Neural crest cell (in vitro differentiated cells): ENCODE measurements at places on chromosomes 5 and 9. TPM values are rescaled to one million over a fixed set of nuclear protein-coding genes. Genes with fewer than 3 reads are reported as not detected.

- DNase-seq = no peak
These were observed 86.3 kb downstream of the MVB12B start for GRCh38 chr9:126412905-126413304.

- no peak for DNase-seq
These were observed 365.2 kb downstream of the SPATA31D1 start for GRCh38 chr9:82353631-82354278.

DNA sequence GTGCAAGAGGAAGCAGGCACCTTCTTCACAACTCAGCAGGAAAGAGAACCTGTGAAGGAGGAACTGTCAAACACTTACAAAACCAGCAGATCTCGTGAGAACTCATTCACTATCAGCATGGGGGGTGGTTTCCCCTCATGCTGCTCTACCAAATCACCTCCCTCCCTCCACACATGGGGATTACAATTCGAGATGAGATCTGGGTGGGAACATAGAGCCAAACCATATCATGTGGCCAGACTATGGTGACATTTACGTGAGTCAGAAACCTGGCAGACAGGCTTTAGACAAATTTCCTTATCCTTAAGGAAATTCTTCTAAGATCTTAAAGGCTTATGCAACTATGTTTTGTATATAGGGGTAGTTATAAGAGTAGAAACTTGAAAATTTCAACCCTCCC, 8.7 kb upstream of the AOPEP start:
- no peak for DNase-seq

- no peak for DNase-seq
These were observed 72.0 kb upstream of the SAP30L start for GRCh38 chr5:154373729-154374179.

GRCh38 chr5:132219289-132219970, 8.2 kb downstream of the P4HA2 start:
- DNase-seq = no peak

DNA sequence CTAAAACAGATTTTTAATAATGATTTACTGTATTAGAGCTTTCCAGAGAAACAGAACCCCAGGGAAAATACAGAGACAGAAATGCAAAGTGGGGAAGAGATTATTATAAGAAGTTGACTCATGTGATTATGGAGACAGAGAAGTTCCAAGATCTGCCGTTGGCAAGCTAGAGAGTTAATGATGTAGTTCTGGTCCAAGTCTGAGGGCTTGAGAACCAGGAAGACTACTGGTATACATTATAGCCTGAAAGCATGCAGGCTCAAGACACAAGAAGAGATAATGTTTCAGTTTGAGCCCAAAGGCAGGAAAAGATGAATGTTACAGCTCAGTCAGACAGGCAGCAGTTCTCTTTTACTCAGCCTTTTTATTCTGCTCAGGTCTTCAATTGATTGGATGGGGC, 98.8 kb upstream of the NFIL3 start:
- DNase-seq = no peak

- DNase-seq = no peak
These were observed 720 bp downstream of the NOTCH1 start for GRCh38 chr9:136544964-136545691.

GRCh38 chr9:95715868-95716435, 159.5 kb upstream of the ERCC6L2 start:
- DNase-seq = no peak

DNA sequence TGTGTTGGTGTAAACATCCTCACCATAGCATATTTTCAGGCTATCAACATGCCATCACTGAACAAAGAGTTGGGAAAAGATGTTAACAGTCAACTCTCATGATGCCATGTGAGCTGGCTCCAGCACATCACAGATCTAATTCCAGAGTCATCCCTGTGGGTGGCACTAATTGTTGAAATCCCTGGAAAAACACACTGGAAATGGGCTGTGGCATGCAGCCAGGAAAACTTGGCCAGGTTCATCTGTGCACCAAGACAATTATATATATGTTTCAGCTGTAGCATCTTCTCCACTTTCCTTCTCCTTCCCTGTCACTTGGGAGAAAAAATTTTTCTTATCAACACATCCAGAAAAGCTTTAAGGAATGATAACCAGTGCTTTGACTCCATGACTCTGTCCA, 313.7 kb downstream of the TRIM32 start:
- no peak for DNase-seq

- peak; percentile 59 for DNase-seq
These were observed 727 bp downstream of the RHOBTB3 start for GRCh38 chr5:95731571-95732554.

- DNase-seq = no peak
These were observed 125.7 kb upstream of the SMIM23 start for GRCh38 chr5:171659896-171660295.

- no peak for DNase-seq
These were observed 43.5 kb downstream of the RMI1 start for GRCh38 chr9:84024041-84024575.

DNA sequence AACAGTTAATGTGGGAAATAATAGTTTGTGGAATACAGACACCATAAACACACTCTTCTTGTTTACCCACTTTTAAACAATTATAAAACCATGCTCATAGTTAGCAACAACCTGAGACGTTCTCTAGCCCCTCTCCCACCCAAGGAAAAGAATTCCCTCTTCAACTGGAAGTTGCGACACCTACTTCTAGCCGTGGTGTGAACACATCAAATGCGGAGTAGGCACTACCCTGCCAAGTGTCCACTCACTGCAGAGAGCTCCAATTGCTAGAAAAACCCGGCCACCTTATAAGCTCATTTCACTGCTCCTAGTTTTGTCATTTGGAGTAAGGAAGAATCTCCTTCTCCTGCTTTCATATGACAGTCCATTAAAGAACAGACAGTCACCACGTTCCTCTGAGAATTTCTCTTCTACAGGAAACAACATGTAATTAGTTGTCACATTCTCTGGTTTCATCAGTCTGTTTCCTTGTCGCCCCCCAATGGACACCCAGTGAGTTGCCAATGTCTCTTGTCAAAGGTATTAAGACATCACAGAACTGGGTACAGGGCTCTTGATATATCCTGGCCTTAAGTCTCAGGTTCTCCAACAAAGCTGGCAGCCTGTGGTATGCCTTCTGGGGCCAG, 47.3 kb downstream of the PRLR start:
- peak; percentile 23 for DNase-seq

DNA sequence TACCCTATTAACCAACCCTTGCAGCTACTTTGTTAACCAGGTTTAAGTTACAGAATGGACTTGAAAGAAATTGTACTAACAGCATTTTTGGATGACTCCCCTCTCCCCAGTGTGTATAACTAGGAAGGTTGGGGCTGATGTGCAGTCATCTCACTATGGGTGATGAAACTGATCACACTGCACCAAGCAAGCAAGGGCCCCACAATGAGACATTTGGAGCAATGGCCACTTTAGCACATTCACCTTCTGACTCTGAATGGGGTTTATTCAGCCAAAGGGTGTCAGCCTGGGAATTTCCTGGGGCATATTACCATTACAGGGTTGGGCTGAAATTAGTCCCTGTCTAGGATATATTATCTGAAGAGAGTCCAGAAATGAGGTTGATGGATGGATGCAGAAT, 18.7 kb upstream of the CYFIP2 start:
- no peak for DNase-seq

GRCh38 chr5:42591015-42591414, 165.6 kb upstream of the CCDC152 start:
- no peak for DNase-seq

- no peak for DNase-seq
These were observed 126.7 kb downstream of the GRIA1 start for GRCh38 chr5:153617190-153617589.

- no peak for DNase-seq
These were observed 568.0 kb upstream of the KLF4 start for GRCh38 chr9:108057421-108058134.

GRCh38 chr5:112124788-112125187, 294.3 kb downstream of the EPB41L4A start:
- no peak for DNase-seq

DNA sequence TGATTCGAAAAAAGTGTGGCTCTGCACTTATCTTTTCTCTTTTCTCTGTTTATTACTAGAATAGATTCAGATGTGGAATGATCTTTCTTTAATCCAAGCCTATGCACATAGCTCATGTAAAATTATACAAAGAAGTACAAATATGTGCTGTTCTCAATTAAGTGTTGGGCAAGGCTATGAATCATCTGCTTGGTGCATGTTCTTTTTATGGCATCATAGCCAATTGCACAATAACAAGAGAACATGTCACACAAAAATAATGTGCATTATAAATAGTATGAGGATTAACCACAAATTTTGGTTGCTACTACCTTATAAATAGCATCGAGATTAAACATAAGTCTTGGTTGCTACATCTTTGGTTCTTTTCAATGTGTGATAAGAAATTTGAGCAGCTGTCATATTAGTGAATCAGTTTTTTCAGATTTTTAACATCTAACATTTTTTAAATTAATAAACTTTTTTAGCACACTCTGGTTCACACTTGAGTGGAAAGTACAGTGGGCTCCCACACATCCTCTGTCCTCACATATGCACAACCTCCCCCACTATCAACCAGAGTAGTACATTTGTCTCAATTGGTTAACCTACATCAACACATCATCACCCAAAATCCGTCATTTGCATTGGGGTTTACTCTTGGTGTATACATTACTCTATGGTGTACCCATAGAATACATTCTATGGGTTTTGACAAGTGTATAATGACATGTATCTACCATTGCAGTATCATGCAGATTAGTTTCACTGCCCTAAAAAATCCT, 6.8 kb upstream of the RECK start:
- DNase-seq = no peak

The MEIKIN gene
- total RNA-seq = not detected in 2 replicates

The LHX2 gene
- 0.19 TPM in 1 of 2 replicates, not detected in the other for total RNA-seq

The GPR151 gene
- not detected in 2 replicates for total RNA-seq
